ENCODE measurements at places on chromosomes 6 and 20. TPM values are rescaled to one million over a fixed set of nuclear protein-coding genes. Genes with fewer than 3 reads are reported as not detected.

The PHACTR3 gene
- not detected for total RNA-seq

The HLA-DPA1 gene
- total RNA-seq = 9.7 TPM

The SAPCD1 gene
- total RNA-seq = 0.70 TPM

The LGSN gene
- total RNA-seq = not detected

The MED23 gene
- total RNA-seq = 15.6 TPM

The PROKR2 gene
- total RNA-seq = not detected

The LAMA2 gene
- total RNA-seq = 86.1 TPM

The GNAS-AS1 gene
- 1.1 TPM for total RNA-seq

The SLC17A9 gene
- total RNA-seq = 2.5 TPM

The RAB5IF gene
- total RNA-seq = 27.5 TPM

The WFDC11 gene
- not detected for total RNA-seq

The PMEPA1 gene
- 11.0 TPM for total RNA-seq

The CD40 gene
- total RNA-seq = 7.8 TPM

The TRAPPC3L gene
- total RNA-seq = not detected

The DAAM2 gene
- total RNA-seq = 19.3 TPM

The CFB gene
- total RNA-seq = 15.0 TPM

The C20orf144 gene
- 0.15 TPM for total RNA-seq

The PDYN gene
- total RNA-seq = not detected

The LSM2 gene
- 24.6 TPM for total RNA-seq

The ZNF311 gene
- total RNA-seq = 0.94 TPM

The SERAC1 gene
- 10.4 TPM for total RNA-seq

The DSP gene
- total RNA-seq = 1.8 TPM

The IFNGR1 gene
- total RNA-seq = 84.0 TPM

The SNRNP48 gene
- total RNA-seq = 24.5 TPM

The MACROD2 gene
- total RNA-seq = 0.38 TPM

The CDSN gene
- not detected for total RNA-seq

The TFAP2D gene
- not detected for total RNA-seq

The NR2E1 gene
- not detected for total RNA-seq

The SPINT4 gene
- not detected for total RNA-seq

The GUCA1A gene
- not detected for total RNA-seq

The FRS3 gene
- total RNA-seq = 1.1 TPM

The POM121L2 gene
- not detected for total RNA-seq

All from smooth muscle cell of the coronary artery (primary cell).